ENCODE measurements at places on chromosomes 13 and 19.

DNA sequence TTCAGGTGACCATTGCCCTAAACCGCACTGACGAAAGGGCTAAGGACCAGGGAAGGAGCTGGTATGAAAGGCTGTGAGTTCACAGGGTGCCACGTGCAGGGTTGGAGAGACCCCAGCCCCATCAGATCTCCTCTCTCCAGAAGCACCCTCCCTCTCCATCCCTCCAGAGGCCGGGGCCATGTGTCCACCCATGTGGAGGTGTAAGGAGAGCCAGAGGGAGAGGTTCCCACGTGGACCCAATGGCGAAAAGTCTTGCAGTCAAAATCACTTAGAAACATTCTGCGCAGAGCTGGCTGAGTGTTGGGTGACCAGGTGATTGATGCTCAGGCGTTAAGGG, 168.3 kb downstream of the COL4A1 start:
- no peak for DNase-seq

DNA sequence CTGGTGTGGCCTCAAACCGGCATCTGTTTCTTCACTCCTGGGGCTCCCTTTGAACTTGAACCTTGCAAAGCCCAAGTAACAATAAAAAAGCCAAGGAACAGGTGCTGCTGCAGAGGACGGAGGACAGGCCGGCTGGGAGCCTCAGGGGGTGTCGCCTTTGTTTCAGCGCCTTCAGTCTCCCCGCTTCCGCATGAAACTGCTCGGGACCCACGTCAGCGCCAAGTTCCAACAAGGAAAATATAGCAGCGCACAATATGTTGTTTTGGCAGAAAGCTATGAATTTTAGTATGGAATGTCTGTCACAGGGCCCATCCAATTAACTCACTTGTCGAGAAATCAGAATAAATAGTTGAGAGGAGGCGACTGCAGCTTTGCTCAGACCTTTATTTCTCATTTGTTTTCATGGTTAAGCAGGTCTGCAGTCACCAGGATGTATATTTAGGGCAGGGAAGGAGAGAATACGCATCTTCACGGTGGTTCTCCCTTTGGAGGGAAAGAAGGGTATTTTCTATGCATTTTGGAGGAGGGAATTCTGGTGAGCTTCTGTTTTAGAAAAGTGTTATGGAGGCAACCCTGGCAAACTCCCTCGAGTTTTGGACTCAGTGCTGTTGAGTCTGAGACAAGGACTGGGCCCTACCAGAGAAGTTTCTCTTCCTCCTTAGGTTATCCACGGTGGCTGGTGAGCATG, 34.3 kb upstream of the MEDAG start:
- no peak for DNase-seq

DNA sequence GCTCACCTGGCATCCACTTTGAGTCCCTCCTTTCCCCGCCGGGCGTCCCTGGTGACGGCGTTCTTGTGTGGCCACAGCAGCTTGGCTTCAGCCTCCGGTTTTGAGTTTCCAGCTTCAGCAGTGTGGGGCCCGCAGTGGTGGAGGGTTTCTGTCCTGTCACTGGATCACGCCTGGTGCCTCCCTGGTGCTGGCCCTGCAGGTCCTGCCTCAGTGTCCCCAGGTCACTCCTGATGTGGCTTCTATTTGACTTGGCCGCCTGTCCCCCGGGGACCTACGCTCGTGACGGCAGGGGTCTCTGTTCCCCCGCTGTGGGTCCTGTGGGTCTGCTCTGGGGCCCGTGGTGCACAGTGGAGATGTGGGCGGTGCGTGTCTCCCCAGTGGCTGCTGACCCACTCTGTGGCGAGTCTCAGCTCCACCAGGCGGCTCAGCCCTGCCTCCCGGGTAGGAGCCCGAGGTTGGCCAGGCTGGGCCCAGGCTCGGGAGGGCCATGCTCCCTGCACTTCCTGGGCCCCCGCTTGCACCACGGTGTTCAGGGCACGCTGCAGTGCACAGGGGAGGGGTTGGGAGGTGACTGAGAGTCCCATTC, 1.9 kb downstream of the ATP4B start:
- no peak for DNase-seq

DNA sequence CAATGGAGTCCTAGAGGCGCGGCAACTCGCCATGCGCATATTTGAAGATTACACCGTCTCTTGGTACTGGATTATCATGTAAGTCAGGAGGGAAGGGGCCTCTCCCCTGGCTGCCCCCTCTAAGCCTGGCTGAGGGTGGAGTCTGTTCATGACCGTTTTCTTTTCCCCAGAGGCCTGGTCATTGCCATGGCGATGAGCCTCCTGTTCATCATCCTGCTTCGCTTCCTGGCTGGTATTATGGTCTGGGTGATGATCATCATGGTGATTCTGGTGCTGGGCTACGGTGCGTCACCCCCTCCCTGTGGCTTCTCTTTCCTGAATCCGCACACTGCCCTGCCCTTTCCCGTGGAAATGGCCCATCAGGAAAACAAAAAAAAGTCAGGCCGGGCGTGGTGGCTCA, 6.5 kb downstream of the SLC44A2 start:
- DNase-seq = no peak

- DNase-seq = no peak
These were observed 661 bp downstream of the KCNJ14 start for GRCh38 chr19:48455908-48456562.

- peak; percentile 17 for DNase-seq
These were observed 262.1 kb downstream of the PCDH9 start for GRCh38 chr13:66967811-66968597.

- peak; percentile 48 for DNase-seq
These were observed 19.5 kb downstream of the CPT1C start for GRCh38 chr19:49710372-49710951.

- DNase-seq = no peak
These were observed 10.3 kb downstream of the RAB8A start for GRCh38 chr19:16121967-16122366.

DNA sequence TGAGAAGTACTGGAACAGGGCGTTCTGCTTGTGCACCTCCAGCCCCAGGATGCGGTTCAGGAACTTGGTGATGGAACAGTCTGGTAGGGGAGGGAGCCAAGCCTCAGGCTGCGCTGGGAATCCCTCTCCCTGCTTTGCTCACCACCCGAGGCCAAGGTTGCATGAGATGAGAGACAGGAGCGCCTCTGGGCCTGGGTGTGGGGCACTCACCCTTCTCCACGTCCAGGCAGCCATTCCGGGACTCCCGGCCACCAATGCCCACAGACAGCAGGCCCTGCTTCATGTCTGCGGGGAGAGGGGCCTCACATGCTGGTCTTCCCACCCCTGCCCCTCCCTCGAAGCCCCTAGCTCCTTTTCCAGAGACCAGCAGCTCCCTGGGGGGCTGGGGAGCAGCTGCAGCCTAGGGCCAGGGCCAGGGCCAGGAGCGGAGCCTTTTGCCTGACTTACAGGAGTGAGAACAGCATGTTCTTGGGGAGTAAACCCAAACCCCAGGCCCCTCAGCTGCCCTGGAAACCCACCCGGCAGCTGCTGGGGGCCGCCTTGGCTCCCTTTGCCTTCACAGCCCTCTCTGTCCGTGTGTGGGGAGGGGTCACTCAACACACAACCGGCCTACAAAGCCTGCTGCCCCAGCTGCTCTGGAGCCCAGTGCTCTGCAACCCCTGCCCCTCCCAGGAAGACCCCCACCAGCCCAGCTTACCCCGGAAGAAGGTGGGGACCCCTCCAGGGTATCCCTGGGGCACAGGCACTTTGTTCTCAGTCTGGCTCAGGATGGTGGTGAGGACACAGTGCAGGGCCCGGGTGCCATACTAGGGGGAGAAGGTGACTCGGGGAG, 7.2 kb downstream of the GPX4 start:
- DNase-seq = no peak

DNA sequence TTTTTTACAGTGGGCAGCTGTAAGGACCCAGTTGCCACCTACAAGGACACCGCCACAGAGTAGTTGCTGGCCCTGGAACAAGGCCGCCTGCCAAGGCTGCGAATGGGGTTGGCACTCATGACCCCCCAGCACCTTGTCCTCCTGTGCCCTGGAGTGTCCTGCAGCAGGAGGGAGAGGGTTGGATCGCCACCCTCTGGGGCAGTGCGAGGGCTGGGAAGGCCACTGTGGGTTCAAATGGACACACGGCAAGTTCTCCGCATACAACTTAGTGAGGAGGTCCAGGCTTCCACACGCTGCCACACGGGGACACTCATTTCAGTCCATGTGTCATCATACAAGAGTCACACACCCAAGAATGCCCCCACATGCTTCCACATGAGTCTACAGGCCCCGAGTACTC, 978 bp downstream of the KLK8 start:
- DNase-seq = no peak

- DNase-seq = peak; percentile 67
These were observed 451 bp upstream of the ICAM5 start for GRCh38 chr19:10289167-10289835.

DNA sequence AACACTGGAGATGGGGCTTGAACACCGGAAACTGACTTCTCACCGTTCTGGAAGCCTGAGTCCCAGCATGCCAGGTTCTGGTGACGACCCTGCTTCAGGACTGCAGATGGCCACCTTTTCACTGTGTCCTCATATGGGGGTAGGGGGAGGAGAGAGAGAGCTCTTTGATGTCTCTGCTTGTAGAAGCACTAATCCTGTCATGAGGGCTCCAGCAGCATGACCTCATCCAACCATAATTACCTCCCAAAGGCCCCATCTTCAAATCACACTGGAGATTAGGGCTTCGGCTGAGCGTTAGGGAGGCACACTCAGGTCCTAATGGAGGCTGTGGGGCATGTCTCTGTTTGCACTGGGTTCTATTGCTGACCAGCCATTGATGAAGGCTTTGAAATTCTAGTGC, 255.3 kb downstream of the TEX29 start:
- no peak for DNase-seq

DNA sequence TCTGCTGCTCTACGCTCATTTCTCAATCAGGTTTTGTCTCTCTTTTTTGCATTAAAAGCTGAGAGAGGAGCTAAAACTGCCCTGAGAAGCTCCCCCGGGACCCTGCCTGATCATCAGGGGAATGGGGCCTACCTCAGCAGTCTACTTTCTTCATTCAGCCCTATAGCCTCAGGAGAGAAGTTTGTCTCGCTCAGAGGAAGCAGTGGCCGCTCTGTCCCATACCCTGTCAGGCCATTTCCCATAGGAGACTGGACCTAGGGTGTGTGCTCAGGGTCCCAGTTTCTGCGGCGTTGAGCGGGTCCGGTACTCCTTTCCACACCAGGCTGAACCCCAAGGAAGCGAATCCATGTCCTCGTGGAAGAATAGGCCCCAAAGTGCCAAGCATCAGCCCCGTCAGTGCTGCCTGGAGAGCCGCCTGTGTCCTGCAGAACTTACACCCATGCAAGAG, 21.7 kb downstream of the UBE2L5 start:
- DNase-seq = no peak

DNA sequence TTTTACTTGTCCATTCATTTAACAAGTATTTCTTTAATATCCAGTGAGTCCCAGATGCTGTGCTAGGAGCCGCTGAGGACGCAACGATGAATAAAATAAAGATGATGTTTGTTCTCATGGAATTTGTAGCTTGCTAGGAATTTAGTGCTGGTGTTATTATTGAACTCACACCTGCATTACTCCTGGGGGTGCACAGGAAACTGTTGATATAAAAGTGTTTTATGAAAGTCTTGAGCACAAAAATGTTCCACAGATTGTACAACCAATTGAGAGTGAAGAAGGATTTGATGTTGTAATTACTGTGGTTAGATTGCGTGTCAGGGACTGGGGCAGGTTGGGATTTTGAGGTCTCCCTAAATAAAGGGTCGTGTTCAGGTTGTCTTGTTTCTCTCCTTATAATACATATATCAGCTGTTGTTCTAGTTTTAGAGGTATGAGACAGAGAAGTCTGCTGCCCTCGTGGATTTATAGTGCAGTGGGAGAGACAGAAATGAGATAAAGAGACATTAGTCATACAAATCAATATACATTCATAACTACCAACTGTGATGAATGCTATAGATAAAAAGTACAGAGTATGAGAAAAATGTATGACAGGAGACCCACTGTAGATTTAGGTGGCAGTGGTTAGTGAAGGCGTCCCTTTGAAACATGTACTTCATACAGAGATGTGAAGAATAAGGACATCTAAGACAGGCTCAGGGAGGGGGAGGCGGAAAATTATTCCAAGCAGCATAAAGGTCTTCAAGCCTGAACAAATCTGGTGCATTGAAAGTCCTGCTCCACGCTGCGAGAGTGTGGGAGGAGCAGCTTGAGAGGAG, 11.3 kb downstream of the CACNG6 start:
- DNase-seq = peak; percentile 47

GRCh38 chr19:11617180-11618062, 20.1 kb downstream of the ZNF627 start:
- DNase-seq = no peak

DNA sequence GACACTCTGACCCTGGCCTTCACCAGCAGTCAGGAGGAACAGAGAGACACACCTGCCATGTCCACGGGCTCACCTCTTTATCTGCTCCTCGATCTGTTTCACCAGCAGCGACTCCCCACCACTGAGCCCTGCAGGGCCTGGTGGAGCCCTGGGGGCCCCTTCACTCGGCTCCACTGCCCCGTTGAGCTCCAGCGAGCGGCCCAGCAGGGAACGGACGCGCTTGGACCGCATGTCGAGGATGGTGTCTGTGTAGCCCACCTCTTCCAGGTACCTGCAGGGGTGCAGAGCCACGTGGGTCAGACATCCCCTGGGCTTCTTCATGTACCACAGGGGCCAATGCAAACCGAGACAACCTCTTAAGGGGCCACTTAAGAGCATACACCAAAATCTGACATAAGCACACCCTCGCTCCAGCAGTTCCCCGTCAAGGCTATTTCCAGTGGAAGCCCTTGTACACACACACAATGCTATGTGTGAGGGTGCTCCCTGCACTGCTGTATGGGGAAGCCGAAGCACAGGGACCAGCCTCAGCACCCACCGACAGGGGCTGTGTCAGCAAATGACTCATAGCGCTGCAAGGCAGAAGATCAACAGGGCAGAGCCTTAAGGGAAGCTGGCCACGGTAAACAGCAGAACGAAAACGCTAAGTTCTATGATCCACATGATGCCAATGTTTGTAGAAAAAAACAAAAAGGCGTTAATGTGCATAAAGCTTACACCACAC, 12.7 kb upstream of the FKRP start:
- DNase-seq = peak; percentile 86

DNA sequence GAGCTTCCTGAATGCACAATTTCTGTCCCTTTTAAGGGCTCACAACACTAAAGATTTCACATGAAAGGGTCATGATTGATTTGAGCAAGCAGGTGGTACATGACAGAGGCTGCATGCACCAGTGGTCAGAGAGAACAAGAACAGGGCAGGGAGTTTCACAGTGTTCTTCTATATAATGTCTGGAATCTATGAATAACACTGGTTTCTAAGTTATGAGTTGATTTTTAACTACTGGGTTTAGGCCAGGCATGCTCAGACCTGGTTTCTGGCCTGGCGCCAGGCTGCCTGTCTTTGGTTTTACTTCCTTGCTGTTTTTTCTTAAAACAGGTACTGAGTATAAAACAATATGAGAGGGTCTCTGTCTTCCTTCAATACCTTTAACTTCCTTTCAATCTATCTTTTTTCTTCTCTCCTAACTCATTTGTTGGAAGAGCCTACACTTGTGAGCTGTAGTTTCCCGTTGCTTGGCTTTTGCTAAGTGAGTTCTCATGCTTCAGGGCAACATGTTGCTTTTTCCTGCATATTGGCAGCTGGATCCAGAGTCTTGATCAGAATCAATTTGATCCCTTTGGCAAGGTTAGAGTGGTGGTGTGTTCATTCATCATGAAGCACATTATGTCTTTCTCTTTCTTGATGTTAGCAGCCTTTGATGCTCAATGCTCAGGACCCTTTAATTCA, 38.5 kb upstream of the FGF14 start:
- DNase-seq = peak; percentile 5
